ENCODE measurements at places on chromosomes 2 and 18. TPM values are rescaled to one million over a fixed set of nuclear protein-coding genes. Genes with fewer than 3 reads are reported as not detected.

The INO80C gene
- 20.4 TPM for total RNA-seq

The PLCD4 gene
- 1.6 TPM for total RNA-seq

DNA sequence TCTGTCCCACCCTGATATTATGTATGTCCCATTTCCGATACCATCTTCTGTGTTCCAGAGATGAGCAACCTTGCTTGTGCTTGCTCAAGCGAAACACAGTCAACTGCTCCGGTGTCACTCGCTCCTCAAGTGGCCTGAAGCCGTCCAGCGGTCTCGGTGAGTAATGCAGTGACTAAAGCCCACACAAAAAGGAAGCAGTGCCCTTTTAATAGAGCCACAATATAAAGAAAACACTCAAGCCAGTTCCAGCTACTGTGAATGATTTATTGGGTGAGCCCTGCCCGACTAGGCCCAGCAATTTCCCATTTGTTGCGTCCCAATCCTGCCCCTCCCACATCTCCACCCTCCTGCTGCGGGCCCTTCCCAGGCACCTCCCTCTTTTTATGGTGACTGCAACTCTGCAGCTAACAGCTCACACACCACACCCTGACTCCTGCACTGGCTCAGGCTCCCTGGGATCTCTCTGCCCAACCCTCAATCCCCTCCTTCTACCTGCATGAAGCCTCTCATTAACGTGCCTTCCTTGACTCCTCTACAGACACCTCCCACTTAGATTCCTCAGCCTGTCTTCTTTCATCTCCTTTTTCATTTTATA lies 44.2 kb upstream of the DSC1 start:
- no peak for DNase-seq

DNA sequence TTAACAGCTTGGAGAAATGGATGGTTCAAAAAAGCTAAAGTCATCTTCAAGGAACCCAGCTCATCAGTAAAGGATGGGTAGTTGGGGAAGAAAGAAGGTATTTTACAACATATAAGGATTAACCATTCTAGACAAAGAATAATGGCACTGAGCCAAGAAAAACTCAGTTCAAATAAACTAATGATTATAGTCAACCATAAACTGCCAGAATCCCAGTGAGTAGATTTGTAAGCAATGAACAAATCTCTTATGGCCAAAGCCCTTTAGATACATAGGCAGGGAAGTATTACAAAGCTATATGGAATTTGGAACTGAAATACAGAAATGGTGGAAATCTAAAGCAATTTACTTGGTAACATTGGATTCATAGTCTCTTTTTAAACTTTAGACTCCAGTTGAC lies 92.4 kb upstream of the ZFP36L2 start:
- DNase-seq: no peak

DNA sequence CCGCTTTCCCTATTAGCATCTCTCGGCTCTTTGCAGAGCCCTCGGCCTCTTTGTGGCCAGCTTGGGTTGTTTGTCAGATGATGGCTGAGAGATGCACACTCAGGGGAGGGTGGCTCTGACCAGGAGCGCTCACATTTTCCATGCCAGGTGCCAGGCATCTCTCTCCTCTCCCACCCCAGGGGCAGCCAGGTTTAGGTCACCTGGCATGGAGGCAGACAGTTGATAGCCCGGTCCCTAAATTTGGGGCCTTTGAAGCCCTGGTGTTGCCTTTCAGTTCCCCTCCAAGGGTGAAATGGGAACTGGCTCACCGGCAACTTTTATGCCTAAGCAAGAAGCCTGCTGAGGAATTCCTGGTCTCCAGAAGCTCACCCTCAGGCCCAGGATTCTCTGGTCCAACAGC lies 19.1 kb downstream of the LBH start:
- no peak for DNase-seq

GRCh38 chr2:191572319-191572718 lies 105.6 kb upstream of the NABP1 start:
- no peak for DNase-seq

DNA sequence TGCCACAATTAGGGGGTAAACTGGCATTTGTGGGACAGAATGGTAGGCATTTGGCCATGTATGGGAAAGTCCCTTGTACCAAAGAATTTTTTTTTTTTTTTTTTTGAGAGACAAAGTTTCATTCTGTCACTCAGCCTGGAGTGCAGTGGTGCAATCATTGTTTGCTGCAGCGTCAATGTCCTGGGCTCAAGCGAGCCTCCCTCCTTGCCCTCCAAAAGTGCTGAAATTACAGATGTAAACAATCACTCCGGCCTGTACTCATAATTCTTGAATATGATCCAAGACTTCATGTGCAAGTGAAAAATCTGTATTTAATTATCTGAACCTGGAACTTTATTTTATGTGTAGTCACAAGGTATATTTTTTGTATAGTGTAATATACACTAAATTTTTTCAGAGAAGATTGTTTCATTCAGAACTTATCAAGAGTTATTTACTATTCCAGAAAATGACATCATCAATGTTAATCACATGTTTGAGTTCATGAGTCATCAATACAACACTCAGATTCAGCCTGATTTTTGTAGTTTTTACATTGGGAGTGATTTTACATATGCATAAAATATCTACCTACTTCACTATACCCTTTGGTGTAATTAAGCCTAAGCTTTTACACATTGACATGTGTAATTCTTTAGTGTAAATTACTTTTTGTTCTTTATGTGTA lies 138.7 kb upstream of the L3MBTL4 start:
- DNase-seq: no peak

DNA sequence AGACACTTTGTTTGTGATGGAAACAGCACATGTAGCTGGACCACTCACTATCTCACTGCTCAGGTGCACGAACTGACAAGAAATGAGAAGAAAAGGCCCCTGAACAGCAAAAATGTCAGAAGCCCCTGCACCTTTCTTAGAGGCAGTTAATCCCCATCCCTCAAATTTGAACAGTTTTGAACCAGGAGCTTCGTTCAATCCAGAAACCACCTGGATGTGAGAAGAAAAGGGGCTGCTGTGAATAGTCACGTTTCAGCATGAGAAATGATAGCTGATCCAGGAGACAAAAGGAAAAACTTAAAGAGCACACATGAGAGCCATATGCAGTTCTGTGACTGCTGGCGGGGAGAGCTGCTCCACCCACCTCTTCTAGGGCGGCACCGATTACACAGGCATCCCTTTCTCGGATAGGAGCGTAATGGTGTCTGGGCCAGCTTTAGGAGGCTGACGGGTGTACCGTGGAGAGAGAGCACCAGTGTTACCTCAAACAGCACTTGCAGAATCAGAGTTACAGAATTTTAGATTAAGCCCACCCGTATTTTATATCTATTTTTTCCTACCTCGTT lies 117.0 kb upstream of the EML6 start:
- DNase-seq: no peak

- DNase-seq: no peak
Observed at GRCh38 chr18:63683152-63683551, 19.6 kb upstream of the SERPINB11 start.

DNA sequence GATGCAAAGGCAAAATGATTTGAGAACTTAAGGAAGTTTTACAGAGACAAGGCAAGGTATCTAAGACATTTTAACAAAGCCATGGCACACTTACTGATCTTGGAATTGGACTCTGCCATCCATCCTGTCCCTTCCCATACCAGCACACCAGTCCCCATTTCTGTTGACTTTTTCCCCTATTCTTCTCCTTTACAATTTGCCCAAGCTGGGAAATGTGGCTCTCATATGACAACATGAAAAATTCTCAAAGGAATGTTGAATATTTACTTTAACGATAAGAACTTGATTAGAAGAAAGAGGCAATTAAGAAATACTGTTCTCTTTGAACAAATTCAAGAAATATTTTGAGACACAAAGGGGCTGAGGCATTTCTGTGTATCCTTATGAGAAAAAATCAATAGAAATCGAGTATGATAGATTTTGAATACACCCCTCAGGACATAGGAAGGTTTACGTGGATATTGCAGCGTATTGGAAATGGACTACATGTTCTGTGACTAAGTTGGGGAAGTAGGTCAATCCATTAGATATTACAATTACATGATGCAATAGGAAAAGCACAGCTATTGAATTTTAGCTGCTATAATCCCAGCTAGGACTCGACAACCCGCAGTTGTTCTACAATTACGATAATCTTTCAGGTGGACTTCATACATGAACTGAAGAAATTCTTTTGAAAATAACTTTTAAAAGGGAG lies 201.6 kb downstream of the TRIB2 start:
- DNase-seq: no peak

DNA sequence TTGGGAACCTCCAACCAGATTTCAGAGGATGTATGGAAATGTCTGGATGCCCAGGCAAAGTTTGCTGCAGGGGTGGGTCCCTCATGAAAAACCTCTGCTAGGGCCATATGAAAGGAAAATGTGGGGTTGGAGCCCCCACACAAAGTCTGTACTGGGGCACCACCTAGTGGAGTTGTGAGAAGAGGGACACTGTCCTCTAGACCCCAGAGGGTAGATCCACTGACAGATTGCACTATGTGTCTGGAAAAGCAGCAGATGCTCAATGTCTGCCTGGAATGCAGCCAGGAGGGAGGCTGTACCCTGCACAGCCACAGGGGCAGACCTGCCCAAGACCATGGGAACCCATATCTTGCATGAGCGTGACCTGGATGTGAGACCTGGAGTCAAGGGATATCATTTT lies 573.7 kb upstream of the NXPH2 start:
- no peak for DNase-seq

DNA sequence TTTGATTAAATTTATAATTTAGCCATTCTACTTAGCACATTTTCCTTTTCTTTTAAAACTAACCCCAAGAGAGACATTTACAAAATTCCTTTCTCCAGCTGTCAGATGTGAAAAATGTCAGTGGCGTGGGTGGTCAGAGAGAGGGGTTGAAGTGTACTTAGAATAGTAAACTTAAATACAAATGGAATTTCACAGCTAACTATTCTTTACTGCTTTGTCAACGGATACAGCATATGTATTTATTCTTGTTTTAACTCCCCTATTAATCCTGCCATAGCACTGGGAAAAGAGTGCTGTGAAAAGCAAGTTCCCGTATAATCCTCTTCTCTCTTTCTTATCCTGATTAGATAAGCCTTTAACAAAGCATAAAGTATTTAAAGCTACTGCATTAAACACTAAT lies 191.4 kb upstream of the CHAC2 start:
- no peak for DNase-seq

DNA sequence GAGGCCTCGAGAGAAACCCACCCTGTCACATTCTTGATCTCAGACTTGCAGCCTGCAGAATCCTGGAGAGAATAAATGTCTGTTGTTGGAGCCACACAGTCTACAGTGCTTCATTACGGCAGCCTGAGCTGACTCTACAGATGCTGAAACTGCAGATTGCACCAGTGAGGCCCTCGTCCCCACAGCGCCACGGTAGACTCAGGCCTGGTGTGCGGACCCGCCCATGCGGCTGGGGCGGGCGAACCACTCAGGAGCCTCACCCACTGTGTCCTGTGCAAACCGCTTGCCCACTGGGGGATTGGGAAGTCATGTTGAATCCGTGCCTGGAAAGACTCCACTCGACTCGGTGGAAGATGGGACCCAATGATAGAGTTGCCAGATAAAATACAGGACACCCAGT lies 125.2 kb upstream of the COPS8 start:
- no peak for DNase-seq

Data from pulmonary artery endothelial cell (primary cell).